ENCODE measurements at places on chromosomes 16 and 17.

DNA sequence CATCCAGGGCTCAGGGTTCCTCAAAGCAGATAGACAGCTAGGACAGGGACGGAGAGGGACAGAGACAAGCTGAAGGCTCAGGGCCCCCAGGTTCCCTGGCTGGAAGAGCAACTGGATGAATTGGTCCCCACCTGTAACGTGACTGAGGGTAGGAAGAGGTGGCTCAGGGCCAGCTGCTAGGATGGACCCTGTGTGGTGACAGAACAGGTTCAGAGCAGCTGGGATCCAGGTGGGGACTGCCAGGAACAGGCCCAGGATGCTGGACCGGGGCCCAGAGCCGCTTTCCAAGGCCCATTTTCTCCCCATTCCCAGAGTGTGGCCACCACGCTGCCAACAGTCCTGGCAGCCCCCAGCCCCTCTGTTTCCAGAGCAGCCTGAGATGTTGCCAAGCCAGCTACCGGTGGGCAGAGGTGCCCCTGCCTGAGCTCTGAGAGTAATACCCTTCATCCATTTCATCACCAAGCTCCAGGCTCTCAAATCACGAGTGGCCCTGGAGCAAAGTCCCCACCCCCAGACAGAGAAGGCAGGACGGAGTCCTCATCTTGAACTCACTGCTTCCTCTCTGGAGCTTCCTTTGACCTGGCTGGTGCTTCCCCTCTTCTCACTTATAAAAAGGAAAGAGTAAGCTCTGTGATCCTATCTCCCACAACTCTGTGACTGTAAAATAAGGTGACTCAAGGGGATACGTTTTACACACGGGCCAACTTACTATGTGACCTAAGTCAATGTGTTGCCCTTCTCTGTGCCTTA is 79.6 kb downstream of the TMEM132E start:
- DNase-seq: no peak

DNA sequence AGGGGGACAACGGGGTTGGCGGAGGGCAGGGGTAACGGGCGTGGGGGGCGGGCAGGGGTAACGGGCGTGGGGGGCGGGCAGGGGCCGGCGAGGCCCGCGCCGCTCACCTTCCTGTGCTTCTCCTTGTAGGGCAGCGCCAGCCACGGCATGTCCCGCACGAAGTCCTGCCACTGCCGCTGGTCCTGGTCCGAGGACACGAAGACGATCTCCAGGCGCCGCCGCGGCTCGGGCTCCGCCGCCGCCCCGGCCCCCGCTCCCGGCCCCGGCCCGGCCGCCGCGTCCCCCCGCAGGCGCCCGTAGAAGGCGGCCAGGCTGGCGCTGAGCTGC is 401 bp downstream of the NXN start:
- no peak for DNase-seq

GRCh38 chr17:20993863-20994778 is 48.7 kb downstream of the USP22 start:
- no peak for DNase-seq

- DNase-seq: no peak
Observed at GRCh38 chr16:67137605-67138004, 13.2 kb downstream of the B3GNT9 start.

- DNase-seq: no peak
Observed at GRCh38 chr17:8332688-8333087, 7.0 kb upstream of the ODF4 start.

- peak; percentile 36 for DNase-seq
Observed at GRCh38 chr17:36105781-36106492, 2.3 kb downstream of the CCL4 start.

DNA sequence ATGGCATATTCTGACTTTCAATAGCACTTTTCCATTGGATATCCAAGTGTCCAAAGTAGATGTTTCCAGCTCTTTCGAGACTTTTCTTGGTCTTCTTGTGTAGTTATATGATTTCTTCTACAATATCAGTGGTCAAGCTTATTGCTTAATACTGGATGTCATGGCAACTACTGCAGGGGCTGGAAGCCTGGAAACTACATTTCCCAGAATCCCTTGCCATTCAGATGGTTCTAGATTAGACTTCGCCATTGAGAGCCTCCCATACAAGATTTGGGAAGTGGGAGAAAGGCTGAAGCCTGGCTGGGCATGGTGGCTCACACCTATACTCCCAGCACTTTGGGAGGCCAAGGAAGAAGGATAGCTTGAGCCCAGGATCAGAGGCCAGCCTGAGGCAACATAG is 153.6 kb downstream of the C16orf95 start:
- no peak for DNase-seq

GRCh38 chr16:49419006-49419405 is 45.4 kb downstream of the C16orf78 start:
- no peak for DNase-seq

GRCh38 chr17:6325051-6325450 is 109.9 kb downstream of the AIPL1 start:
- DNase-seq: no peak

DNA sequence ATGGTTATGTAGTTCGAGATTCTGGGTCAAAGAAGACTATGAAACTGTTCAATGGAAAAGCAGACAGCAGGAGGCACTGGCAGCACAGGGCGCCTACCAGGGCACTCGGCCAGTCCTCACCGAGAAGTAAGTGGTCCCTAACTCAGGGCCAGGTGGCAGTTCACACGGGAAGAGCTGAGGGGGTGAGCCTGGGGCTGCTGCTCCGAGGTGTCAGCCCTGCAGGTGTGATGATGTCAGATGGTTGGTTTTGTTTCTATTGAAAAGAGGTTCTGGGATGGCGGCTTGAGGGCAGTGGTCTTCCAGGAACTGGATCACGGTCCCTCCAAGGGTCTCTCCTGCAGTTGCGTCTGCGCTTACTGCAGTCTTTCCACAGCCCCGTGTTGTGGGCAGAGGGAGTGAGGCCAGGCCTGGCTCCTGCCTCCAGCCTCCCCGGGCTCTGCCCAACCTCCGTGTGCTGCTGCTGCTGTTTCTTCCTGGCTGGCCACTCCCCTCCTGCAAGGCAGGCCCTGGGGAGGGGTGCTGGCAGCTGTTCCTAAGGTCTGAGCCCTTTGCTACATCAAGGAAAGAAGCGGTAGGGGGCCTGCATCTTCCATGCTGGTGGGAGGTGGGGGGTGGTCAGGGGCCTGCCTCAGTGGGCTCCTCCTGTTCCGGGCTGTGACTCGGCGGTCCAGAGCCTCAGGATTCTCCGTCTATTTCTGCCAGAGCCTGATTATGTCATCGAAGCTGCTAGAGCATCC is 22.6 kb downstream of the RNF213 start:
- no peak for DNase-seq

DNA sequence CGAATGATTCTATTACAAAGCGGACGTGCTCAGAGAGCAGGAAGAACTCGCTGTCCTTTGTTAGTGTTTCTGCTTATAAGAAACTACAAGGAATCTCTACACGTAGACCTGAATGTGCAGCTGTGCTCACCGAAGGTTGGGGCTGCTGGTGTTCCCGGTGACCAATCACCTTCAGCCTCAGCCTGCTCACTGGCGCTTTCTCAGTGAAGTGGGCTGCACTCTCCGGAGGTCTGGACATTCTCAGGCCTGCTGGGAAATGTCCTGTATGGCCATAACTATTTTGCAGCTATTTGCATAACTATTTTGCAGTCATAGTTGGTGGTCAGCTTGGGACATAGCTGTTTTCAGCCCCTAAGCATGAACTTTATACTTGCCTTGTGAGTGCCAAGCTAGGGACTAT is 9.7 kb upstream of the CIAO3 start:
- no peak for DNase-seq

DNA sequence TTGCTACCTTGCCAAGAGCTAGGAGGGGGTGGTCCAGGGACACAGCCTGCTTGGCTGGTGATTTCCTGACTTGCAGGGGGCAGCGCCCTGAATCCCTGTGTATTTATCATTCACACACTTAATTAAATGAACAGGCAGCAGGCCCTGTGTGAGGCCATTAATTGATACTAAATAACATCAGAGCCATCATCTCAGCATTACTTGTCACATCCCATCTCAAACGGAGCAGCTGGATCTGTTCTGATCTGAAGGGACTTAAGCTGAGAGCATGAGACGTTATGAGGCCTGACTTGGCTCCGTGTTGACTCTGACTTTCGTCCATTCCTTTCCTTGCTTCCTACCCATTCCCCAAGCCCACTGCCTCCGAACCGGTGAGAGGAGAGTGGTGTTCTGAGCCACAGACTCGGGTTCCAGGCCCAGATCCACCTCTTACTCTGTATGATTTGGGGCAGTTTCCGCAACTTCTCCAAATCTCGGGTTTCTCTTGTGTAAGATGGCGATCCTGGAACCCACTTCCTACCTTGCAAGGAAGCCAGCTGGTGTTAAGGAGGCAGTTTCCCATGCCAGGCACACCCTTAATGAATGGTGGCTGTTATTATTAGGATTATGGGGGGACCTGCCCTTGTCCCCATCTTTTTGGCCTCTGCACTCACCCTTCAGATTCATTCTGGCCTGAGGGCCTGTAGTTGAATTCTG is 33.8 kb downstream of the CACNA1G start:
- no peak for DNase-seq

- DNase-seq: no peak
Observed at GRCh38 chr16:720447-720989, 428 bp upstream of the ANTKMT start.

DNA sequence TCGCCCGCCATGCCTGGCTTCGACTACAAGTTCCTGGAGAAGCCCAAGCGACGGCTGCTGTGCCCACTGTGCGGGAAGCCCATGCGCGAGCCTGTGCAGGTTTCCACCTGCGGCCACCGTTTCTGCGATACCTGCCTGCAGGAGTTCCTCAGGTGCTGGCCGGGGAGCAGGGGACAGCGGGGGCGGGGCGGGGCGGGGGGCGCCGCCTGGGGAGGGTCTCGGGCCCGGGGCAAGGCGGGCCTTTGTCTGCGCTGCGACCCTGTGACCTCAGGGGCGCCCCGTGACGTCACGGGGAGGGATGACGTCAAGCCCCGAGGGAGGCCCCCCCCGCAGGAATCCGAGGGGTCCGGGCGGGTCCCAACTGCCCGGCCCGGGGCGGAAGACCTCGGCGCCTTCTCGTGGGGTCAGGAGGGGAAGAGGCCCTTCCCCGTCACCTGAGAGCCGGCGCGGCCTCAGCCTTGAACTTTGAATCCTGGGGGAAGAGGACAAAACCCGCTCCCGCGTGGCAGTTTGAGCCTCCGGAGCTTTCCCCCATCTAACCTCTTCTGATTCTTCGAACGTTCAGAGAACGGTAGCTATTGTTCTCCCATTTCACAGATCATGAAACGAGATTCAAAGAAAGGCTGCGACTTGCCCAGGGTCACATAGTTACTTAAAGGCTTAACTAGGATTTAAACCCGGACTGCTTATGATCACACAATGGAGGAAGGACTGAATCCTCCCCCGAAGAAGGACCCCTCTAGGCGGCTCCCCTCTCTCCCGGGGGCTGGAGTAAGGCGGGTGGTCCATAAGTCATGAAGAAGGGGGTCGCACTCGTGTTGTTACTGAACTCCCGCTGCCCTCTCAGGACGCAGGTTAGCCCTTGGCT is 527 bp downstream of the TRAF4 start:
- peak; percentile 56 for DNase-seq

- DNase-seq: no peak
Observed at GRCh38 chr16:84053237-84053636, 10.6 kb upstream of the SLC38A8 start.

- no peak for DNase-seq
Observed at GRCh38 chr17:8861495-8862181, 5.8 kb downstream of the PIK3R6 start.

- no peak for DNase-seq
Observed at GRCh38 chr16:55734665-55735064, 78.9 kb downstream of the SLC6A2 start.

- no peak for DNase-seq
Observed at GRCh38 chr17:65918500-65918899, 273.4 kb downstream of the CEP112 start.

DNA sequence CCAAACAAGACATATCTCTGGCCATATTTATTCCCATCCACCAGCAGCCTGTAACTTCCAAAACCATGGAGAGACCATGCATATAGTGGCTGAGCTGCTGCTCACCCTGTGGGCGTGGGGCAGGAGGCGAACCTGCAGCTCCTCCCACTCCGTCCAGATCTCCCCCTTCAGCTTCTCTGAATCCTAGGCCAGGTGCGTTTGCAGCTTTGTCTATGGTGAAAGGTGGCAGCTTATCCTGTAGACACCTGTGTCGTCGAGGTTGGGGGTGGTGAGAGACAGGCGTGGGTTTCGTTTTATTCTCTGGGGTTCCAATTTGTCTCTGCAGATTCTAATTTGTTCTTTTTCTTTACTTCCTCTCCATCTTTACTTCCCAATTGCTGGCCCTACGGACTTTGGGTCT is 9.7 kb upstream of the ANKS4B start:
- no peak for DNase-seq

- DNase-seq: peak; percentile 86
Observed at GRCh38 chr17:29760279-29761039, 137.7 kb upstream of the CORO6 start.

- no peak for DNase-seq
Observed at GRCh38 chr16:58866935-58867334, 132.8 kb upstream of the GOT2 start.

DNA sequence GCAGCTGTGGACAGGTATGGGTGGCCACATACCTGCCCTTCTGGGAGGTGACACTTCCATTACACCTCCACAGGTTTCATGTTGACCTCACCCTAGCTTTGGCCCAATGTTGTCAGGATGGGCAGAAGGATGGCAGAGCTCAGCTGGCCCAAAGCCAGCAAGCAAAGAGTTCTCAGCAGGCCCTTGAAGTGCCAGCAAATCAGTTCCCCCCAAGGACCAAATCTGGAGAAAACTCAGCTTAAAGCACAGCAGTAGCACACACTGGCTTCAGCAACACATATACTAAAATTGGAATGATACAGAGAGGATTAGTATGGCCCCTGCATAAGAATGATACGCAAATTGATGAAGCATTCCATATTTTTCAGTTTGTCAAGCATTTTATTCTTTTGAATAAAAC is 13.4 kb downstream of the ARL4D start:
- no peak for DNase-seq

All from CD4-positive, alpha-beta T cell treated with Interleukin-2 at 100 ng/mL for 4 hours (primary cell).